Glutamatergic neuron (in vitro differentiated cells): ENCODE measurements at places on chromosomes 11 and 22. TPM values are rescaled to one million over a fixed set of nuclear protein-coding genes. Genes with fewer than 3 reads are reported as not detected.

- H3K4me1 ChIP-seq = peaks cover 12% of the 10 kb centered on the region
- H3K4me3 ChIP-seq = no peak overlapping the region
- H3K27me3 ChIP-seq = peaks cover 6% of the 10 kb centered on the region
Observed at GRCh38 chr11:135069890-135070289, 657.8 kb upstream of the B3GAT1 start.

Gene PRR33
- not detected for total RNA-seq

- H3K27me3 ChIP-seq = peaks cover 5% of the 10 kb centered on the region
- no peak for DNase-seq
- H3K4me3 ChIP-seq = no peak overlapping the region
- H3K4me1 ChIP-seq = peaks cover 18% of the 10 kb centered on the region
- H3K36me3 ChIP-seq = no peaks in the 10 kb centered on the region
Observed at GRCh38 chr11:65810046-65810868, 23.4 kb downstream of the OVOL1 start.

GRCh38 chr11:71420455-71421241 lies 27.5 kb downstream of the DHCR7 start:
- peak; percentile 68 for DNase-seq
- H3K36me3 ChIP-seq = no peaks in the 10 kb centered on the region
- no peaks in the 10 kb centered on the region for H3K4me1 ChIP-seq
- H3K27me3 ChIP-seq = peaks cover 6% of the 10 kb centered on the region
- no peak overlapping the region for H3K27ac ChIP-seq

DNA sequence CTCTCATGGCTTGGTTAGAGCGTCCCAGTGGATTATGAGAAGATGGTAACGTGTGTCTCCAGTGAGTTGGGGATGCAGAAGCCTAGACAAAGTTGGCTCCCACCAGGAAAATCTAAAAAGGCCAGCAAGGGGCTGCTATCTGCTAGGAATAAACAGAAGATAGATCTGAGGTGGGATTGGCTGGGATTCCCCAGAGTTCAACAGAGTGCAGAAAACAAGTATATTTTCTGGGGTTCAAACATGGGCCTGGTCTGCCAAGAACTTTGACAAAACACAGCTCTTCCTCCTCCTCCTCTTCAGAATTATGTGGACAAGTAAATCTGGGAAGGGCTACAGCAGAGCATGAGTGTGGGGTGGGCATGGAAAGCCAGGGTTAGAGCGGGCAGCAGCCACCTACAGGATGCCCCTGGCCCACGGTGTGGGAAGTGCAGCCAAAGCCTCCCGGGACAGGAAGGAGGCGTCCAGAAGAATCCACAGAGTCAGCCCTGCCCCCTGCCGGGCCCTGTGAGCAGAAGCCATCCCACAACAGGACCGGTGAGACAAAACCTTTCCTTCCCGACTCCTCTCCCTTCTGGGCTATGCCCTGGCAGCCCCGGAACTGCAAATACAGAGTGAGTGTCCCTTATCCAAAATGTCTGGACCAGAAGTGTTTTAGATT lies 67.1 kb downstream of the CD82 start:
- H3K36me3 ChIP-seq = no peaks in the 10 kb centered on the region
- peaks cover 9% of the 10 kb centered on the region for H3K4me1 ChIP-seq
- H3K27ac ChIP-seq = no peak overlapping the region
- DNase-seq = no peak
- H3K27me3 ChIP-seq = peaks cover 5% of the 10 kb centered on the region

DNA sequence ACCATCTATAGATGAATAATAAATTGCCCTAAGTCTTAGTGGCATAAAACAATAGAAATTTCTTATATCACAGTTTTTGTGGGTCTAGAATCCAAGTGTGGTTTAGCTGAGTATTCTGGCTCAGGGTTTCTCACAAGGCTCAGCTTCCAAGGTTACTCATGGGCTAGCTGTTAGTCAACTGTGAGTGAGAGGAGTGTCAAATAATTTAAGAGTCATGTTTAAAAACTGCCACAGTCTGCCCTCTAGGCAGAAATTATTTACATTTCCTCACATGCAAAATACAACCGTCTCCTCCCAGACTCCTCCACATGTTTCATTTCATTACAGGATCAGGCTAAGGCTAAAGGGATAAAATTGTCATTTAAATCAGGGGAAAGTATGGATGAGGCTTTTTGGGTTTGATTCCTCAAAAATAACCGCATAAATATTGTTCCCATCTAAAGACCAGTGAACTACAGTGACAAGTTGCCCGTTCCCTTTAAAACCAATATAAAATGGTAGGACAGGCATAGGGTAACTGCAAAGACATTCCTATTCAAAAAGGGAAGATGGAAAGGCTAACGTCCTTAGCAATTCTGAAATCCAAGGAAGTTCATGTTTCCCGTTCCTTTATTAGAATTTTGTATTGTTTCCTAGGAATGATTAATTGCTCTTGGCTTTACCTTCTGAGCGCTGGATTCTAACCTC lies 324.3 kb downstream of the DYNC2H1 start:
- no peaks in the 10 kb centered on the region for H3K27me3 ChIP-seq
- no peak overlapping the region for H3K27ac ChIP-seq
- DNase-seq = no peak
- no peak overlapping the region for H3K4me3 ChIP-seq

- no peak overlapping the region for H3K27ac ChIP-seq
- H3K36me3 ChIP-seq = no peaks in the 10 kb centered on the region
- H3K4me1 ChIP-seq = peaks cover 15% of the 10 kb centered on the region
- peaks cover 22% of the 10 kb centered on the region for H3K27me3 ChIP-seq
- peak; percentile 71 for DNase-seq
Observed at GRCh38 chr11:16607675-16608644, 130.5 kb upstream of the C11orf58 start.
